Diencephalon (tissue), 1 donor: ENCODE measurements at places on chromosomes 2 and 18. TPM values are rescaled to one million over a fixed set of nuclear protein-coding genes. Genes with fewer than 3 reads are reported as not detected.

The KIF1A gene
- total RNA-seq, result 358 TPM

The SERPINB12 gene
- not detected for total RNA-seq

The SP9 gene
- total RNA-seq, result 14.5 TPM

The RFTN2 gene
- total RNA-seq, result 52.6 TPM

The OTOS gene
- total RNA-seq, result not detected

The ZNF804A gene
- 16.8 TPM for total RNA-seq

The FLACC1 gene
- 3.7 TPM for total RNA-seq

The CCDC141 gene
- total RNA-seq, result 3.5 TPM

The ZNF396 gene
- total RNA-seq, result 5.8 TPM

The CD8A gene
- total RNA-seq, result 1.6 TPM

The KIAA2012 gene
- 2.5 TPM for total RNA-seq

The MC2R gene
- total RNA-seq, result not detected

The PLEKHH2 gene
- total RNA-seq, result 7.6 TPM
